Suppressor macrophage (primary cell): ENCODE measurements at places on chromosomes 4 and X.

- no peak for DNase-seq
Observed at GRCh38 chr4:5928844-5929420, 36.0 kb upstream of the CRMP1 start.

DNA sequence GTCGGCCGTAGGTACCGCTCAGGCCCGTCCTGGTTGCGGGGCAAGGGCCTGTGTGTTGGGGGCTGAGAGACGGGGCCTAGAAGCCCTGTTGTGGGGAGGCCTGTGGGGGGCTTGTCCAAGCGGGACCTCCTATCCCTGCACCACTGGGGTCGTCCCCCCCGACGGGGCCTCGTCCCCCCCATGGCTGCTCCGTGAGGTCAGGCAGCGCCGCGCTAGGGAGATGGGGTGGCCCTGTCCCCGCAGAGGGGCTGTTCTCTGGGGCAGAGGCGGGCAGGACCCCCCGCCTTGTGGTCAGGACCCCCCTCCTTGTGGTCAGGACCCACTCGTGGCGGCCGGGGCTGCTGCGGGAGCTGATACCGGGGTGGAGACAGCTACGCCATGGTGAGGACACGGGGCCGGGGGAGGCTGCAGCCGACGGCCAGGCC, 12.1 kb upstream of the GTPBP6 start:
- DNase-seq = no peak

GRCh38 chrX:148214786-148215185, 233.6 kb downstream of the FMR1NB start:
- DNase-seq = no peak

- peak; percentile 57 for DNase-seq
Observed at GRCh38 chrX:47264483-47265173, 31.8 kb downstream of the USP11 start.

DNA sequence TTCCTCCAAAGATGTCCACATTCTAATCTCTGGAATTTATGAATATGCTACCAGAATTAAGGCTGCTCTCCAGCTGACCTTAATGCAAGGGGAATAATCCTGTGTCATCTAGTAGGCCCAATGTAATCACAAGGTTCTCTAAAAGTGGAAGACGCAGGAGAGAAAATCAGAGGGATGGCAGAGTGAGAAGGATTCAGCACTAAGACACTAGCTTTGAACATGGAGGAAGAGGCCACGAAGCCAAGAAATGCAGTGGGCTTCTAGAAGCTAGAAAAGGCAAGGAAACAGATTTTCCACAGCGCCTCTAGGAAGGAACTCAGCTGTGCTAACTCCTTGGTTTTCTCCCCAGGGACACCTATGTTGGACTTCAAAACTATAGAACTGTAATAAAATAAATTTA, 240.7 kb upstream of the TRAM1L1 start:
- no peak for DNase-seq

DNA sequence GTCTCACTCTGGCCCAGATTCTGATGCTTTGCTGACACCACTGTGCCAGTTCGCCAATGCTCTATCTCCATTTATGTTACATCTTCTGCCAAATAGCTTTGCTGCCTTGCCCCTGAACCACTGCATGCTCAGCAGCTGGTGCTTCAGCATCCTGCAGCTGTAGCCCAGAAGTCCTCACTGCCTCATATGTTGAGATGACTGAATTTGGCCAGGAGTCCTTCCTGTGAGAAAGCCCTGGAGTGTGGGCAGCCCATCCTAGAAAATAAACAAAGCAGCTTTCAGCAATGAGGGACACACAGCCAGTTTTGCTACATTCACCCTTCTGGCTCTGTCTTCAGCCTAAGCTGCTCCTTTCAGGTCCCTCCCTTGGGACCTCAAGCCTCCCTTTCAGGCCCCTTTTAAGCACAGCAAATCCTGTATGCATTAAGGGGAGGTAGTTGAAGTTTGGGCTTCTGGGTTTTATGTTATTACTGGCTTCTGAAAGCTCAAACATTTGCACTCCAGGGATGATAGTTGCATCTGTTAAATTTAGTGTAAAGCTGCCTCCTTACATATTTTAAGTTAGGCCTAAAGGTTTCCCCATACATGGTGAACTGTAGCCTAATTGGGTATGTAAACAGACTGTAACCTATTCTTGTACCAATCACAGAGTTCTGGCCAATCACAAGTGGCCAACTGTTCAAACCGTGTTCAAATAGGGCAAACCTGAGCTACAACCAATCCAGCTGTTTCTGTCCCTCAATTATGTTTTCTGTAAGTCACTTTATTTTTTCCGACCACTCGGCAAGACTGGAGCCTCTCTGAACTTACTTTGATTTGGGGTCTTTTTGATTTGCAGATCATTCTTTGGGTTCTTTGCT, 2.1 kb upstream of the TMEM165 start:
- DNase-seq = no peak

DNA sequence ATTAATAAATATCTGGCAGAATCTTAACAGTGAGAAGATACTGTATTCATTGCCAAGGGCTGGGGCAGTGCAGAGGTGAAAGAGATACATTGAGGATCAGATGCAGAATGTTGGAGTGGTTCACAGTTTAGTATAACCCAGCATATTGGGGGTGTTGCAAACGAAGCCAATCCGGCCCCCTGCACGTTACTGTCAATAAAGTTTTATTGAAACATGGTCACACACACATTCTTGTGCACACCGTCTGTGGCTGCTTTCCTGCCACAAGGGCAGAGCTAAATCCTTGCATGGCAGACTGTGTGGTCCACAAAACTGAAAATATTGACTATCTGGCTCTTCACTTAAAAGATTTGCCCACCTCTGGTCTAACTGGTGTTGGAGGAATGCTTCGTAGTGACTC, 119.7 kb downstream of the SHOX start:
- DNase-seq = no peak

- DNase-seq = no peak
Observed at GRCh38 chrX:136047969-136048368, 62.7 kb downstream of the SLC9A6 start.

- no peak for DNase-seq
Observed at GRCh38 chr4:55079451-55080173, 45.8 kb downstream of the KDR start.

DNA sequence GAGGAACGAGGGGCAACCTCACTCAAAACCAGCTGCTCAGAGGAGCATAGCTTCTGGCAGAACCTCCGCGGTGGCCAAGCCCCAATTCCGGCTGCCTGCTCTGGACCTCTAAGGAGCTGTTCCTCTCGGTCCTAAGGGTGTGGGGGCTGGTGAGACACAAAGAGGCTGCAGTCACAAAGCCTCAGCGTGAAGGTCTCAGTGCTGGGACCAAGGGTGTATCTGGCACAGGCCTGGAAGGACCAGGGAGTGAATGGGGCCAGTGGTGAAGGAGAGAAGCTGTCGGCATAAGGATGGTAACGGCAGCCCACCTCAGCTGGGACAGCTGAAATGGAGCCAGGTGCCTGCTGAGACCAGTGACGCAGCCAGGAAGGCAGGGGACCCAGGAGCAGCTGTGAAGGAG, 5.3 kb downstream of the PDE6B start:
- no peak for DNase-seq

- DNase-seq = no peak
Observed at GRCh38 chrX:152735860-152736511, 2.4 kb downstream of the MAGEA12 start.

GRCh38 chr4:75087865-75088264, 154.9 kb downstream of the PARM1 start:
- no peak for DNase-seq

- no peak for DNase-seq
Observed at GRCh38 chr4:102623622-102624021, 122.5 kb downstream of the NFKB1 start.

DNA sequence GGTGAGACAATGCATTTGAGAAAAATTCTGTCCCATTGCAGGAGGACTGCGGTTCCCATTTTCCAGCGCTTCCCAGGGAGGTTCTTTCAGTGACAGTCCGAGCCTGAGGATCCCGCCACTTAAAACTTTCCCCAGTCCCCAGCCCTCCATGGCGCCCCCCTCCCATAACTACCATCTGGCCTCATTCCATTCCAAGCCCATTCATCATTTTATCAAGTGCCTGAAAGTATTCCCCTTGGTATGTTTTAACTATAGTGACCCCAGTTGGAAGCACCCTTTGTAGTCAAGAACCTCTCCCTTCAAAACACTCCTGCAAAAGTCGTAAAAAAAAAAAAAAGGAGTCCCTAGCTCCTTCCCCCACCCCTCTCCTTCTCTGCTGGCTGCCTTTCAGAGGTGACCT, 1.2 kb downstream of the RASL11B start:
- no peak for DNase-seq

GRCh38 chrX:134599184-134599914, 58.9 kb downstream of the PLAC1 start:
- peak; percentile 35 for DNase-seq
